ENCODE measurements at places on chromosomes 1 and 21.

DNA sequence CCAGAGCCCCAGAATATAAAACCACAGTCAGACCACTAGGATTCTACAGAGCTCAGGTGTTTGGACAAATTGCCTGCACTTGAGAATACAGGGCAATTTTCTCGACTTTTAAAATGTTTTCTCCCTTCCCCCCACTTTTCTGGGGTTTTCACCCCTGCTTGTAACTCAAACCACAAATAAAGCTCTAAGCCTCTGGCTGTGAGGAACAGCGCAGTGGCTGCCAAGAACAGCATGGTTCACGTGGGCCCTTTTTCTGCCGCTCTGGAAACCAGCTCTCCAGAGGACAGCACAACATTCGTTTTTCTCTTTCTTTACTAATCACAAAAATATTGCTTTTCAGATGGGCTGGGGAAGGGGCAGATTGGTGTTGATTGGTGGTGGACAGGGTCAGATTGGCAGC is 102.2 kb upstream of the JUN start:
- no peak for DNase-seq

GRCh38 chr1:3003941-3004270 is 17.4 kb upstream of the ACTRT2 start:
- no peak for DNase-seq

DNA sequence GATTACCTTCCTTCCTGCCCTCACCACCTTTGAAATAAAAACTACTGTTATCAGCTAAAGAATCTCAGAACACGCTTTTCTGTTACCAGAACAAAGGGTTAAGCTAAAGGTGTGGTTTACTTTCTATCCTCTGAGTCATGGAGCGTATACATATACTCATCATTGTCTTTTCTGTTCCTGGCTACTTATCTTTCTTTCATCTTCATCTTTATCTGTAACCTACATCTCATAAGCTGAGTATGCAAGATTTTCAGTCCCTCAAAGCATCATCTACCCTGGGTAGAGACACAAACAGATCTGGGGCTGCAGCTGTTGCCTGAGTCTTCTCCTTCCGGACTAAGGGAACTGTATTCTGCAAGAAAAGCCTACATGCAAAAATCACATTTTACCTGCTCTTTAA is 75.6 kb downstream of the LMO4 start:
- DNase-seq: no peak

DNA sequence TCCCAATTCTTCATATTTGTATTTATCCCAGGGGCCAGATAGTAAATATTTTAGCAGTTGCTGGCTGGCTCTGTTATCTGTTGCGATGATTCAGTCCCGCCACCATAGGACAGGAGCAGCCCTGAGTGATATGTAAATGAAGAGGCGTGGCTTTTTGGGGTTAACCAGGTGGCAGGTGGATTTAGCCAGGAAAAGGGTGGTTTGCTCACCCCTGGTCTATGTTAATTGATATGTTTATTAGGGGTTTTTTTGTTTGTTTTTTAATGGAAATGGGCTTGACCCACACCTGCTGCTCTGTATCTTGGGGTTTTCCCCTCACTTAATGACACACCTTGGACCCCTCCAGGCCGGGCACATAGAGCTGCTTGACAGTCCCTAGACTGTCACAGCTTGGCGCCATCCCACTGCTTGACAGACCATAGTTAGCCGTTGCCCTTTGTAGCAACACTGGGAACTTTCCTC is 62.8 kb downstream of the PIK3CD start:
- DNase-seq: no peak

DNA sequence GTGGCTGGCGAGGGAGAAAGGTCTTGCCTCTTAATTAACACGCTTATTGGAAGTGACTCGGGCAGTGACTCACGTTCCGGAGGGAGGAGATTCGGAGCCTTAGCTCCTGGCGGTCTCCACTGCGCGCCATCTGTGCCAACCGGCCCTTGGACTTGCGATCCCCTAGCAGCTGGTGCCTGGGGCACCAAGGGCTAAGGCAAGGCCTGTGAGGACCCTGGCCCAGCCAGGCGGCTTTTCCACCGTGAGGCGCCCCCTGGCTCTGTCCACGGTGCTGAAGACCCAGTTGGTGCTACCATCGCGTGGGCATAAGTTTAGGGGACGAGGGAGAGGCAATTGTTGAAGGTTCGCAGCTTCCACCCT is 1.3 kb upstream of the SYT6 start:
- DNase-seq: no peak

- no peak for DNase-seq
These were observed 157.7 kb downstream of the HHIPL2 start for GRCh38 chr1:222390181-222390580.

DNA sequence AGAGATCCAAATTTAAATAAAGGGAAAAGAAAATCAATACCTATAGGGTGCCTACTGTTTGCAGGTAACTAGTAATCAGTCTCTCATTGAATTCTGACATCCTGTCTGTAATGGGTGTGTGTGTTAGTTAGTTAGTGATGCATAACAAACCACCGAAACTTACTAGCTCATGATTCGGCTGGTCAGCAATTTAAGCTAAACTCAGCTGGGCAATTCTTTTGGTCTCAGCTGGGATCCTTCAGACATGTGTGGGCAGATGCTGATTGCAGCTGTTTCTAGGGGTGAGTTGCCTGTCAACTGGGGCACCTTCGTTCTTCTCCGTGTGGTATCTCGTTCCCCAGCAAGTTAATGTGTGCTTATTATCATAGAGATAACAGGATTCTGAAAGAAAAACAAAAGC is 40.2 kb upstream of the ZNF124 start:
- DNase-seq: no peak

DNA sequence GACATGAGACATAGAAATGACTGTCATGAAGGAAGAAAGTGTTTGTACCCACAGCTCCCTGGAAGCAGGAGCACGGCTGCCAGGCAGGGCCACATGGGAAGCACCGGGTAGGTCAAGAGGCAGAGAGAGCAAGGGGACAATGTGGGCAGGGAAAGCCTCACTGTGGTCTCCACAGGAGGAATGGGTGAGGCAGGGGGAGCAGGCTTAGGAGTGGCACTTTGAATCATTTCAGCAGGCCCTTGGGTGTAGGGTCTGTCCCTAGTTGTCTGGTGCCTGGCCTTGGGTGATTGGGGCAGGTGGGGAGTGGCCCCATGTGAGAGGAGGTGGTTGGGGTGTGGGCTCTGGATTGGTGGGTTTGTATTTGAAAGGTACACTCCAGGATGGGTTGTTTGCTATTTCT is 83.9 kb downstream of the PCBP3 start:
- DNase-seq: no peak

DNA sequence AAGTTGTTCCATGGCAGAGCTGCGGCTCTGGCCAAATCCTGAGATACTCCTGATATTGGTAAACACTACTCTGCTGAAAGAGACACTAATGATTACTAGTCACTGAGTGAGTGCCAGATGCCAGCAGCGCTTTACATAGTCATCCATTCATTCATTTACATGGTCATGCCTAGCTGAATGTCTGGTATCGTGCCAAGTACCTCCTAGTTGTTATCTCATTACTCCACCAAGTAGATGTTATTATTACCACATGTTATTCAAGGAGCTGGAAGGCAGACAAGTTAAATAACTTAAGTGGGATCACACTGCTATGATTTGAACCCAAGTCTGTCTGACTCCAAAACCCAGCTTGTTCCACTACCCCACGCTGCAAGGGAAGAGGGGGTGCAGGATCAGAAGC is 4.7 kb downstream of the OLFML2B start:
- no peak for DNase-seq

DNA sequence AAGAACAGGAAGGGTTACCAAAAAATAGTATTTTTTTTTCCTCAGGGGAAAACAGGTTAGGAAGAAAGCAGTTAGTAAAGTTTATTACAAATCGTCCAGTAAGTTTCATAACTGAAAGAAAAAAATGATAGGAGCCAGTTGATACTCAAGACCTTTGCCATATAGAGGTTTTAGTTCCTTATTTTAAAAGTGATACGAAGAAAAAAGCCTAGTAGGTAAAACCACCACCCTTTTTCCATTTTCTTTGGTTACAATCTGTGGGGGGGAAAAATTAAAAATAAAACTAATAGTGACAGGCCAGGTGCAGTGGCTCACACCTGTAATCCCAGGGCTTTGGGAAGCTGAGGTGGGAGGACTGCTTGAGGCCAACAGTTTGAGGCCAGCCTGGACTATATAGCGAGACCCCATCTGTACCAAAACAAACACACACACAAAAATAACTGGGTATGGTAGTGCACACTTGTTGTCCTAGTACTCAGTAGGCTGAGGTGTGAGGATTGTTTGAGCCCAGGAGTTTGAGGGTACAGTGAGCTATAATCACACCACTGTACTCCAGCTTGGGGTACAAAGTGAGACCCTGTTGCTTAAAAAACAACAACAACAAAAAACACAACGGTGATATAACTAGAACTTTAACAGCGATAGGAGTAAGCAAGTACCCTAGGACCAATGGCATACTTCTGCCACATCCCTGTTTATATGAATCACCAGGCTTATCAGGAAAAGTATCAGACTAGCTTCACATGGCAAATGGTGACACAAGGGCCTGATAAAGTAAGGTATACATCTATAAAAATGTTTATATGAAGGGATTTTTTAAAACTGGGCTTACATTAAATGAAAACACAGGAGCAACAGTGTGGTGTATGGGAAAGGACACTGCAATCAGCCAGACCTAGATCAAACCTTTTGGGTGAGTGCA is 5.4 kb downstream of the TMEM59 start:
- no peak for DNase-seq

DNA sequence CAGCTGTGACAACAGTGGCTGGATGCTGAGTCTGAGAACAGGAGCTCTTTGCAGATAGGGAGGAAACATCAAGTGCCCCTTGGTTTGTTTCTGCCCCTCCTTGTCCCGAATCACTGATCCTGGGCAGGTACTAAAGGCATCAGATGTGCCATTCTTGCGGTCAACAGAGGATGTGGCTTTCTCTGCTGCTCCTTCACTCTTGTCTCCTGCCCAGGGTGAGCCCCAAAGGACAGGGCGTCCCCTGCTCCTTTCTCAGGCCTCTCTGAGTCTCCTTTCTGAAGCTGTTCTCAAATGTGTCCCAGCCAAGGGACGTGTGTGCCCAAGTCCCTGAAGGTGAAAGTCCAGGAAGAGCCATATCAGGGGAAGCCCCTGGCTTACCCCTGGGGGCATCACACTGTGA is 31.7 kb downstream of the SLC37A1 start:
- DNase-seq: no peak

GRCh38 chr1:175015243-175015642 is 8.0 kb downstream of the MRPS14 start:
- no peak for DNase-seq

DNA sequence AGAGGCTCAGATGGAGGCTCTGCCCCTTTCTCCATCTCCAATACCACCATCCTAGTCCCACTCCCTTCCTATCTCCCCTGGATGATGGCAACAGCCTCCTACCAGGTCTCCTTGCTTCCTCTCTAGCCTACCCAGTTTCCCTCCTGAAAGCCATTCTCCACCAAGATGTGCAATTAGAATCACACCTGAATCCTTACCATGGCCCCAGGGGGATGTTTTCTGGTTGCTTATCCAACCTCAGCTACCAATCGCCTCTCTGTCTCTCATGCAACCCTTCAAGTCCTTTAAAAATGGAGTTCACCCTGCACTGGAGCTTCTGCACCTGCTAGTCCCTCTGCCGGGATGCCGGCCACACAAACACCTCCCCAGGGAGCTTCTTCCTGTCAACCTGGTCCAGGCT is 2.9 kb downstream of the RCAN1 start:
- DNase-seq: no peak

DNA sequence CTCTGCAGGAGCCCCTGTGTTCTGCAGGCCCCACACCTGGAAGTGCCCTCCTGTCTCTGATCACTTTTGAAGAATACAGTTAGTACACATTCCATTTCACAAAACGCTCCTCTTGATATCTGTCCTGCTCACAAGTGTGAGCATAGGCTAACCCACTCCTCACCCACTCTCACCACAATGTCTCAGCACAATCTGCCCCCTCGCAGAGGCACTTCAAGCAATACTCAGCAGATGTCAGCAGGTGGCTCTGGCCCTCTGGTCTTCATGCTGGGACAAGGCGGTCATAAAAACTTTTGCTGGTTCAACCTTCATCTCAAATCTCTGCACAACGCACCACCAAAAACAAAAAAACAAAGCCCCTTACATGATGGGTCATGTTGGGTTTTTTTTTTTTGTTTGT is 671.2 kb downstream of the MATN1 start:
- no peak for DNase-seq

- DNase-seq: no peak
These were observed 54.7 kb downstream of the KDM1A start for GRCh38 chr1:23074012-23074411.

GRCh38 chr1:203511513-203511912 is 17.6 kb downstream of the OPTC start:
- DNase-seq: no peak

- no peak for DNase-seq
These were observed 90.9 kb downstream of the MAST2 start for GRCh38 chr1:45894331-45894730.

DNA sequence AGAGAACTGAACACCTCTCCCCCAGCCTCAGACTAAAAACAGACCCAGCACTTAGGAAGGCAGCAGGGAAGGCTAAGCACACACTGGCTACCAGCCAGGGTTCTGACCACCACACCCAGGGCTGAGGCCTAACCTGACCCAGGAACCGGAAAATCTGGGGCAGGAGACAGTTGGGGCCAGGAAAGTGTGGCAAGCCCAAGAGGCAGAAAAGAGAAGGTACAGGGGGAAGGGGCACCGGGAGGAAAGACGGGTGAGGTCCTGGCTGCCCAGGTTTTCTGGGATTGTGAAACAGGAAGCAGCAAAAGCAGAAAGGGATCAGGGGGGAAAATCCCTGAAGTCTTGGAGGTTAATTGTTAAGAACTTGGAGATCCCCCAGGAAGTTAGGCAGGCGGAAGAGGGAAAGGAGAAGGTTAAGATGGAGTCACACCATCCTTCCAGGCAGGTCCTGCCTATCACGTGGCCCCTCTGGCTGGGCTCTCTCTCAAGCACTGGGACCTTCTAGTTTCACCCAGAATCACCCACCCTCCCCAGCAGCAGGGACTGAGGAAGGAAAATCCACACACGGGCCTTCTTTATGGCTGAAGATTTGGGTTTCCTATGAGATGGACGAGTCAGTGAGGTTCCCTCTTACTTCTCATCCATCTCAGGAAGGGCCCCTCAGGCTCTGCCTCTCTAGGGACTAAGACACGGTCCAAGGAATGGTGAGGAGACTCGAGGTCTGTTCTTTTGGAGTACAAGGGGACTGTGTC is 2.6 kb downstream of the HDGF start:
- no peak for DNase-seq

DNA sequence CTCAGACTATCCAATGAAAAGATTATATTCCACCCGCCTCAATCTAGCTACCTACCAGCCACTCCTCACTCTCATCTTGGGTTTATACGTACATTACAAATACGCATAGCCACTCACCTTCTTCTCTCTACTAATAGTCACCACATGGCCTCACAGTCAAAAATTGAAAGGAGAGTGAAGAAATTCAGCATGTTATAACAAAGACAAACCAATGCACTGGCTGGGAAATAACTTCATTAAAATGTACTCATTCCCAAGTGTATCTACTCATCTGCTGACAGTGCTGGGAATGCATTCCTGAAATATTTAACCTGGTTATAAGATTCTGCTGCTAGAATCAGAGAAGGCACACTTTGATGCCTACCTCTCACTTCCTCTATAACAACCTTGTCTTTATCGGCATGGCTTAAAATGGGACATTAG is 6.5 kb downstream of the ZNF644 start:
- DNase-seq: no peak

- DNase-seq: no peak
These were observed 911 bp downstream of the GNB1 start for GRCh38 chr1:1889847-1890505.

Measured in HTR-8/SVneo (cell line).